Stimulated activated naive B cell treated with anti-CD40 and anti-IgM and Interleukin-4, amounts not matched to agents 10 μg/mL and 1 μg/mL and 100 μg/mL, for 72 hours (primary cell): ENCODE measurements at places on chromosomes 7 and 10.

GRCh38 chr10:11164803-11165590 is 147.3 kb downstream of the CELF2 start:
- H3K27ac ChIP-seq = peak overlapping the region; percentile 98
- no peaks in the 10 kb centered on the region for H3K27me3 ChIP-seq
- H3K36me3 ChIP-seq = peaks cover 14% of the 10 kb centered on the region

GRCh38 chr10:46283580-46284285 is 3.1 kb upstream of the ANTXRL start:
- H3K27ac ChIP-seq = peak overlapping the region; percentile 44
- peak overlapping the region; percentile 77 for H3K4me3 ChIP-seq
- H3K27me3 ChIP-seq = peaks cover 28% of the 10 kb centered on the region
- no peaks in the 10 kb centered on the region for H3K36me3 ChIP-seq
- DNase-seq = no peak

DNA sequence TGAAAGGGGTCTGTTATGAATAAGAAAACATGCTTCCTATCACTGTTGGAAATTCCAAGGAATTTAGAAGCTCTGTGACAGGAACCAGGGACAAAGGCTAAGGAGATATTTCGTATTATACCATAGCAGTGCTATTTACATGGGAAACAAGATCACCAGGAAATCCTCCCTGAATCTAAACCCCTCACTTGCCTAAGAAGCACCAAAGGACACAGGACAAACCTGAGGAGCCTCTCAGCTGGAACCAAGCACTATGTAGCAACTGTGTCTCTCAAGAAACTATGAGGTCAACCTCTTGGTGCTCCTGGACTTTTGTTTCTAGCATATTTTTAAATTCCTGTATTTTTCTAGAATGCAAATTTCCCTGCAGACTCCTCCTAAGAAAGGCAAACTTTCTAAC is 20.8 kb upstream of the IFIT1B start:
- peaks cover 3% of the 10 kb centered on the region for H3K4me1 ChIP-seq
- DNase-seq = no peak
- H3K27me3 ChIP-seq = peaks cover 4% of the 10 kb centered on the region
- peaks cover 6% of the 10 kb centered on the region for H3K36me3 ChIP-seq
- H3K27ac ChIP-seq = no peak overlapping the region

- H3K4me1 ChIP-seq = no peaks in the 10 kb centered on the region
- no peak for DNase-seq
- no peak overlapping the region for H3K4me3 ChIP-seq
- H3K27ac ChIP-seq = no peak overlapping the region
- H3K36me3 ChIP-seq = peaks cover 50% of the 10 kb centered on the region
These were observed 13.4 kb downstream of the ZNF316 start for GRCh38 chr7:6650521-6651011.

DNA sequence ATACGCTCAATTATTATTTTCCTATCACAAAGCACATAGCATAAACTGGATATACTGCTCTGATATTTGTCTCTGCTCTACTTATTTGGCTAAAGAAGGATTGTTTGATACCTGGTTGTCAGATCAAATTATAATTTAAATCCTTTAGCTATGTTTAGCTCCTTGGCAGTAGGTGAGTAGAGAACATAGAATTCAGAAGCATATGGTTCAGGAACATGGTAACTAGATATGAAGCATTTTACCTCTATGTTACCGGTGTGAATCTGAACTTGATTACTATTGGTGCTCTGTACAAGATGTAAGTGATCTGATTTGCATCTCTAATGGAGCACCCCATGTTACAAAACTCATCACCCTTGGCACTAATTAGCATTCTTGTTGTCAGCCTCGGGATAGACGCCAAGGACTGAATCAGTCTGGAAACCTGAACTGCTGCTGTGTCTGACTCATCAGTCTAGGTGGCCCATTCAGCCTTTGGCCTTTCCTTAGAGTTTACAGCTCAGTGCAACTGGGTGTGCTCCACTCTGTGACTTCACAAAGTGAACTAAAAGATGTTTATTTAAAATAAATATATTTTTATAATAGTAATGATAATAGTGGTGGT is 12.3 kb upstream of the MYPN start:
- no peak for DNase-seq
- H3K27ac ChIP-seq = no peak overlapping the region
- no peak overlapping the region for H3K4me3 ChIP-seq

- no peak for DNase-seq
- no peak overlapping the region for H3K27ac ChIP-seq
- peaks cover 2% of the 10 kb centered on the region for H3K4me1 ChIP-seq
- no peak overlapping the region for H3K4me3 ChIP-seq
- H3K36me3 ChIP-seq = no peaks in the 10 kb centered on the region
These were observed 105.9 kb upstream of the EEPD1 start for GRCh38 chr7:36047091-36047658.

DNA sequence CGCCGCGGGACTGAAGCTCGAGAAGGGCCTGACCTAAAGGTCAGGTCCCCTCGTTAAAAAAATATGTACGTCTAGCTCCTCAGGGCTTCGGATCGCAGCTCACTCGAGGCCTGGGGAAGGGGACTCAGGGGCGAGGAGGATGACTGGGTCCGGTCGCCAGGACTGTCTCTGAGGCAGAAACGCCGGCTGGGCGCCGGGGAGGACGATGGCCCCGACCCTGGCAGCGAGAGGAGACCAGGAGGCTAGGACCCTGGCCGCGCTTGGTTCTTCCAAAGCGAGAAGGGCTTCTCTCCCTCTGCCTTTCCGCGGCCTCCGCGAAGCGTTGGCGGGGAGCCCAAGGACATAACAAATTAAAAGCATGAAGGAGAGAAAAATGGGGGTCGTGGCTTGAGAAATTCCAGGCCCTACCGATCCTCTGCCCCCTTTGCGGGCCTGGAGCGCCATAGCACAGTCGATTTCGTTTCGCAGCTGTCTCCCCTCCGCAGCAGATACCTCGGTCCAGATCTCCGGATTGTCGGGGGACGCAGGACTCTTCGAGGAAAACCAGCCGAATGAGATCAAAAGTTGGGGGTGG is 3.1 kb downstream of the NKX2-3 start:
- peak overlapping the region; percentile 42 for H3K27ac ChIP-seq
- H3K27me3 ChIP-seq = peaks cover 95% of the 10 kb centered on the region
- peak overlapping the region; percentile 83 for H3K4me3 ChIP-seq
- no peak for DNase-seq
- H3K4me1 ChIP-seq = peaks cover 87% of the 10 kb centered on the region
- peaks cover 4% of the 10 kb centered on the region for H3K36me3 ChIP-seq

- H3K4me1 ChIP-seq = no peaks in the 10 kb centered on the region
- H3K27me3 ChIP-seq = no peaks in the 10 kb centered on the region
- H3K27ac ChIP-seq = no peak overlapping the region
- no peak overlapping the region for H3K4me3 ChIP-seq
- no peak for DNase-seq
These were observed 63.4 kb downstream of the KIAA1217 start for GRCh38 chr10:24272374-24272773.
